ENCODE measurements at places on chromosomes 11 and 22.
A peak's percentile ranks its signal among the peaks of the same experiment; 100 is the strongest.

- no peak for DNase-seq
These were observed 19.9 kb upstream of the EMSY start for GRCh38 chr11:76424891-76425290.

DNA sequence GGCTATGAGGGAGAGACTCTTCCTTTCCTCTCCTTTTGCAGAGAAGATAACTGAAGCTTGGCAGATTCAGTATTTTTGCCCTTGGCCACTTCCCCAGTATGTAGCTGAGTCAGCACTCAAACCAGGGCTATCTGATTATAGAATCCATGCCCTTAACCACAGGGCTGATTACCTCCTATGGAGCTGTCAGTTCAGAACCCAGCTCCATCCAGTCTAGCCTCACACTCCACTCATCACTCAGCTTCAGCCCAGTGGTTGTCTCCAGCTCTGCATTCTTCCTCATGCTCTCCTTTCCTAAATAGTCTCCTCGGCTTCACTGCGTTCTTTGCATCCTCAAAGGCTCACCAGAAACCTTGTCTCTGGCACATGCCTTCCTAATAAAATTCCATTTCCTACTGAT is 151.6 kb upstream of the BLID start:
- DNase-seq, result peak; percentile 91

DNA sequence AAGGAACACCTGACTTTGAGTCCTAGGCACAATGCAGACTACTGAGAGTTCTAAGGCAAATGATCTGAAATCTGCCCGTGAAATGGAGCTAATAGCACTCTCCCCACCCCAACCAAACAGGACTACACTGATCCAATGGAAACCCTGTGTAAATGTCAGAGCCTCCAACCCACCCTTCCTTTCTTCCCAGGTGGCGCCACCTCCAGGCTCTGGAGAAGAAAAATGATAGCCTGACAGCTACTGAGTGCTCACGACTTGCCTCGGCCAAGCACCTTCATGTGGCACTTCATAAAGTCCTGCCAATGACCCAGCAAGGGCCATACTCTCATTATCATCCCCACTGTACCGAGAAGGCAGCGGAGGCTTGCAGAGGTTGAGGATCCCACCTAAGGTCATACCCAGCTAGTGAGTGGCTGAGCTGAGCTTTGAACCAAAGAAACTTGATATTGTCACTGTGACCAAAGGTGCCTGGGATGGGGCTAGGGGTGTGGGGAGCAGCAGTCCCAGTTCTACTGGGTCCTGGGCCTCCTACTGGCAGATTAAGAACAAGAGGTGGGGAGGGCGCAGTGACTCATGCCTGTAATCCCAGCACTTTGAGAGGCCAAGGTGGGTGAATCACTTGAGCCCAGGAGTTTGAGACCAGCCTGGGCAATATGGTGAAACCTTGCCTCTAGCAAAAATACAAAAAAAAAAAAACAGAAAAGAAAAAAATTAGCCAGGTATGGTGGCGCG is 20.5 kb downstream of the TST start:
- DNase-seq, result peak; percentile 67

DNA sequence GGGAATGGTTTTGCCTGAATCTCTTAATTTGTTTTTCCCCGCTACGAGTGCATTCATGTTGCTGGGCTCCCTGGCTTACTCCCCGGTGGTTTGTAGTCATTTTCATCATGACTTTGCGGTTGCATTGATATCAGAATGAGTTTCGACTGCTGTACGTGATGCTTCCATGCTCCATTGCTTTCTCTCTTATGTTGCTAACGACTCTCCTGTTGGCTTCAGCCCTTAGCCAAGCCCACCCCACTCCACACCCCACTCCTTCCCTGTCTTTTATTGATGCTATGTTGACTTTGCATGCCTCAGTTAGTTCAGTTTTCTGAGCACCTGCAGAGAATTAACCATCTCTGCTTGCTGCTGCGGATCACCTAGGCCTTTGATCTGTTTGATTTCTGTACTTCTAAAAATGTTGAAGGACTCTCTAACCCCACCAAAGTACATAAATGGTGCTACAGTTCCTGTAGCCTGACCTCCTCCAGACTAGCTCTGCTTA is 65.3 kb downstream of the ARFGAP2 start:
- no peak for DNase-seq

GRCh38 chr22:48889209-48889830 is 938.4 kb downstream of the BRD1 start:
- DNase-seq, result no peak

DNA sequence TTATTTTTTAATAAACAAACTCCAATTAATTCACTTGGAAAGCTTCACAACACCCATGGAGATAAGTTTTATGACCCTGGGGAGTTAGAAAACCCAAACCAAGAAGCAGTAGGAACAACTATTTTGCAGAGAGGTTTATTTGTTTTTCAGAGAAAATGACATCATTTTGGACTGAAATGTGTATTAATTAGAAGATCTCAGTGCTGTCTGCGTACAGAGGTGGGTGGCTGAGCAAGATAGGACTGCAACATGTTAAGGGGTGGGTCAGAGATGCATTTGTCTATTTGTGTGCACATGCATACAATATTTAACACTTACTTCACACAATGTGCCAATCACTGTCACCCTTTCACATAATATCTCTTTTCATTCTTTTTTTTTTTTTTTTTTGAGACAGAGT is 1.1 kb downstream of the SCGB1A1 start:
- peak; percentile 29 for DNase-seq

GRCh38 chr11:18063862-18064434 is 17.9 kb upstream of the TPH1 start:
- DNase-seq, result no peak

DNA sequence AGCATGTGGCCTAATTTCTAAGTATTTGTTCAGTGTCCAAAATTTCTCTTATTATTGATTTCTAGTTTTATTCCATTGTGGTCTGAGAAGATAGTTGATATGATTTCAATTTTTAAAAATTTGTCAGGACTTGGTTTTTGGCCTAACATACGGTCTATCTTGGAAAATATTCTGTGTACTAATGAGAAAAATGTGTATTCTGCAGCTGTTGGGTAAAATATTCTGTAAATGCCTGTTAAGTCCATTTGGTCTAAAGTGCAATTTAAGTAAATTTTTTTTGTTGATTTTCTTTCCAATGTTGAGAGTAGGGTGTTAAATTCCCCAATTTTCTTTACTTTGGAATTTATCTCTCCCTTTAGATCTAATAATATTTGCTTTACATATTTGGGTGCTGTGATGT is 78.3 kb downstream of the TECTA start:
- no peak for DNase-seq

GRCh38 chr11:104713401-104713800 is 184.9 kb downstream of the CASP12 start:
- DNase-seq, result no peak

GRCh38 chr22:27386186-27386585 is 415.4 kb downstream of the MN1 start:
- no peak for DNase-seq

GRCh38 chr22:36258701-36259614 is 6.0 kb downstream of the APOL1 start:
- DNase-seq, result peak; percentile 35

GRCh38 chr11:4202749-4203148 is 108.2 kb downstream of the RRM1 start:
- DNase-seq, result no peak

- DNase-seq, result peak; percentile 9
These were observed 15.8 kb downstream of the BLID start for GRCh38 chr11:122100037-122100755.

GRCh38 chr22:45562537-45563361 is 60.1 kb downstream of the FBLN1 start:
- no peak for DNase-seq

- no peak for DNase-seq
These were observed 15.3 kb downstream of the DDI1 start for GRCh38 chr11:104051778-104052177.

DNA sequence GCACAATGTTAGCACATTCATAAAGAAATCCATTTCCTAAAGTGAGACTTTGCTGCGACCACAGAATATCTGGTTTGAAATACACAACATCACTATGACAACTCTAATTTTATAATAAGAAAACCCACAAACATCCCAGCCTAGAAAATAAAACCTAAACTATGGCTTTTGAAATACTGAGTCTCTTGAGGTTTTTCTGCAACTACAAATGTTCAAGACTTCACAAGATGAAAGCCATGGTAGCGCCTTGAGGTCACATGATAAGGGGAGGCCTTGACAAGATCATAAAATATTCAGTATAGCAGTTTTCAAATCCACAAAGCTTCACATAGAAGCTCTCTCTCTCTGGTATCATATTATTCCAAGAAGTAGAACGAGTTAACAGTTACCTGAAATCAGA is 126.8 kb downstream of the MPPED2 start:
- no peak for DNase-seq

DNA sequence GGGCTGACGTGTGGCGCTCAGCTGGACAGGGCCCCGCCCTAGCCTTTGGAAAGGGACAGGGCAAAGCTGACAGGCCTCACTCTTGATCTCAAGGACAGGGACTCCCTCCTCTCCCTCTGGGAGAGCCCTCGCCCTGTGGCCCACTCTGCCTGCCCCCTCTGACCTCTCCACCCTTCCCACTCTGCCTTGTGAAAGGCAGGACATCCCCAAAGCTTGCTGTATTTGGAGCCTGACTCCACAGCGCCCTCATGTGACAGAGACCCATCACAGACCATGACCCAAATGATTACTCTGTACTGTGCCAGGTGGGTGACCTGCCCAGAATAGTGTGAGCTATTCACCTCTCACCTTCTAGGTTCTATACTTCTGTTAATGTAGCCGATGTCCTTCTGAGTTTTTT is 18.8 kb downstream of the P2RY2 start:
- peak; percentile 74 for DNase-seq

GRCh38 chr11:7347611-7348431 is 96.1 kb downstream of the SYT9 start:
- peak; percentile 38 for DNase-seq

- no peak for DNase-seq
These were observed 19.1 kb downstream of the INCENP start for GRCh38 chr11:62142921-62143320.

- no peak for DNase-seq
These were observed 34.9 kb downstream of the P4HA3 start for GRCh38 chr11:74276581-74276980.

- DNase-seq, result peak; percentile 43
These were observed 327.1 kb upstream of the DDI1 start for GRCh38 chr11:103709371-103709770.

- peak; percentile 79 for DNase-seq
These were observed 851.1 kb upstream of the RAG2 start for GRCh38 chr11:37449146-37449545.

DNA sequence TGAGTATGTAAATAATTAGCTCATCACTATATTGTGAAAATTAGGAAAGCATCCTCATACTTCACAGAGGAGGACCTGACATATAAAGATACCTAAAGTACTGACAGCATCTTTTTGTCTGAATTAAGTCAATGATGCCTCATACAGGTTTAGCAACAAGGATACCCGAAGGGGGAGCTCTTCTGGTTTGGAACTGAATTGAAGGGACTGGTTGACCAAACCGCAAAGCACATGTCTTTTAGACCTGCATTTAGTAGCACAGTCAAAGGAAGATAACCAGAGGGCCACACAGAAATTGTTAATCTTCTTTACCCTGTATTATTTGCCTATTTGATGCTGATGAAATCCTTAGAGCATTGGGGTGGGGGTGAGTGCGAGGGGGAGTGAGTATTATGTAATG is 12.9 kb upstream of the WT1 start:
- DNase-seq, result peak; percentile 85

DNA sequence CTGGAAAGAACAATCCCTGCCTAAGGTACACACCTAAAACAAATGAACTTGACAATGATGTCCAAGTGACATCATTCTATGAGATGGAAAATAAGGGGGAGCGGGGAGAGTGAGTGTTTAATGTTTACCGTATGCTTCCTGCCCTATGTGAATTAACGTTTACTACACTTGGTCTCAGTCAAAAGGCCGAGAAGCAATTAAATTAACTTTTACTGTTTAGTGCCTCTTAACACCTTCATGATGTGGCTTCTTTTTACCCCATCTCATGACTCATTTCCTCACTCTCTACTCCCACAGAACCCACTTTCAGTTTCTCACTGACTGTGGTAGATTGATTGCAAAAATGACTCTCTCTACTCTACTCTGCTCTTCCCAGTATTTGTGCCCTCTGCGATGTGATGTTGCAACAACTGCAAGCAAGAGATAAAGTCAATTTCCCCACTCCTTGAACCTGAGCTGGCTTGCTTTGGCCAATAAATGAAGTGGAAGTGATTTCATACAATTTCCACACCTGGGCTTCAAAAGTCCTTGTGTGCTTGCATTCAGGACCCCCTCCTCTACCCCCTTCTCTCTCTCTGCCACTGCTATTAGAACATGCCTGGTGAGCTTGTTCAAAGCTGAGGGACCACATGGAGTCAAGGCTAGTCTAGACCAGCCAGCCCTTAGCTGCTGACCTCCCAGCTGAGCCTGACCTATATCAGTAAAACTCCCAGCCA is 11.6 kb upstream of the ALKBH3 start:
- peak; percentile 94 for DNase-seq

- no peak for DNase-seq
These were observed 9.2 kb upstream of the RBM14 start for GRCh38 chr11:66607126-66607834.

DNA sequence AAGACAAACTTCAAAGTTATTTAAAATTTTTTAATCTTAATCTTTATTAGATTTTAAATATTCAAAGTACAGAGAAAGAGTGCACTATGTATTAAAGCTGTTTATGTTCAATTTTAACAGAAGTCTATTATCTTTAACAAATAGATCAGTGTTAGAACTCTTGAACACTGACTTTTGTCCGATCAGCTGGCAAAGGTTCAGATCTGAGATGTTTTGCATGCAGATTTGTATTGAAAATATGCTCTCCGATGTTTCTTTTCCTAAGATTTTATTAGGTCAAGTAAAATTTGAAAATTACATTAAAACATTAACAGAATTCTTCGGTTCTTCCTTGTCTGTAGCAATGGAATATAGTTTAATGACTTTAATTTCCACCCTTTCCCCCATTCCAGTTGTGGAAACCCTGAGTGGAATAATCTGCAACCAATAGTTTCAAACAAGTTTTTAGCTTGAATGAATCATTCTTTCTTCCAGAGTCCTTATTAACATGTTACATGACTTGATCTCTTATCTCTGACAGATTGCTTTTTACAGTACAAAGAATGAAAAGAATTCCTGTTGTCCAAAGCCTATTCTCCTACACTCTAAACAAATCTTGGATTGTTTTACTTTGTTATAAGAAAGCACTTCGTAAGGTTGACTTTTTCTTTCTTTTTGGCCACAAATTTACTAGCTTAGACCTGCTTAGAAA is 11.4 kb upstream of the TCP11L1 start:
- DNase-seq, result no peak

GRCh38 chr11:86442420-86442819 is 67.7 kb downstream of the CCDC81 start:
- DNase-seq, result no peak
